ENCODE measurements at places on chromosomes 5 and 9.

DNA sequence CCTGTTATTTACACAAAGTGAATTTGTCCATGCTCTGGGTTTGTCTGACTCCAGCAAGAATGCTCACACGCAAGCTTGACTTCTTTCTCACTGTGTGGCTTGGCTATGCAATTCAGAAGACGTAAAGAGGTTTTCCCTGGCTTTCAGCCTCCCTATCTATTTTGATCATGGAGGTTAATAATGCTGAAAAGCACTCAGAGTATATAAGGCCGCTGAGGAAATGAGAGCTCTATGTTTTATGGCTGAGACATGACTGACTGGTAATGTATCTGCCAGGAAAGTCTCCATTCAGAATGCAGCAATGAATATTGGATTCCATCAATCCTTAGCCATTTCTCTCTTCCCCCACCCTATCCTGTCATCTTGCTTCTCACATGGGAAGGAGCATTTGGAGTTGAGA is 417.3 kb downstream of the DMAC1 start:
- no peak for DNase-seq

DNA sequence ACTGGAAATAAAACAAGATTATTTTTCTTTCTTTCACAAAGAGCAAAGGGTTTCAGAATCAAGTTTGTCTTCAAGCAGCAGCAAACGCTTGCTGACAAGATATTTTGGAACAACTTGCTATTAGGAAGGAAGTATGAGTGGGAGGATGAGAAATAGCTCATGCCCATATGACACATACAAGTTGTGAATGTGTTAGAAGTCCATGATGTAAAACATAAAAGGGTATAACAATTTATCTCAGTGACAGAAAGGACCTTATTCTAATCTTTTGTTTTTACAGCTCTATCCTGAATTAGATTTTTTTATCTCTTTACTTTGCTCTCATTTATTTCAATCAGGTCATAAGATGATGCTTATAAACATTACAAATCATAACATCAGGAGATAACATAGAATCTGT is 516.6 kb upstream of the MEF2C start:
- no peak for DNase-seq

DNA sequence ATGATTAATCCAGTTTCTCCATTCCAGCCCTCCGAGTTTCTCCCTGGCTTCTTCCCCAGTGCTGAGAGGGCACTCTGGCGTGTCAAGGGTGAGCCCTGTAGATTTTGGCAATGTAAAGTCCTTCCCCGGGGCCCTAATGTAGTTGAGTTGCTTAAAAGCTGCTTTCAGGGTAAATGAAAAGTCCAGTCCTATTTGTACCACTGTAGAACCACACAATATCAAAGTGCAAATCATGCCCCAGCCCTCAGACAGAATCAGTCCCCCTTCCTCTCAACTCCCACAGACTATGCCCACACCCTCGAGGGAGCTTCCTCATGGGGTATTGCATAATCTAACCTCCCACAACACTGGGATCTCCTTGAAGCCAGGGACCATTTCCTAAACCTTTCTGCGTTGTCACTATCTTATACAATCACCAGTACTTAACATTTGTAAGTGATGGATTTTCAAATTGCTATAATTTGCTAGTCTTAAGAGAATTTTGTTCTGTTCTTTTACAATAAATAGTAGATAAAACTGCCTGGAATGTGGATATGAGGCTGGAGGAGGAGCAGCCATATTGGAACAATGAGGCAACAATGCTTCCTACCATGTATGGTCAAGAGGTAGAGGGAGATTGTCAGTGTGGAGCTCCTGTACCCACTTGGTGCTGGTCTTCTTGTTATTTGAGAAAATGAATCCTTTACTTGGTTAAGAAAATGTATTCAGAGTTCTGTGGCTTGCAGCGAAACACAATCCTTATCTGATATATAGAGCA is 34.4 kb downstream of the ZNF366 start:
- DNase-seq: no peak

GRCh38 chr5:139383275-139383992 is at the start of gene SLC23A1:
SLC23A1 (minus strand) TSS chr5:139383297; CDS start chr5:139383253, 44 bp downstream.
- DNase-seq: no peak

GRCh38 chr5:171989946-171990712 is 16.3 kb downstream of the FBXW11 start:
- no peak for DNase-seq

GRCh38 chr5:108420158-108420557 is 38.3 kb upstream of the FBXL17 start:
- DNase-seq: no peak

GRCh38 chr5:95619096-95619495 is 791 bp upstream of the GPR150 start:
- DNase-seq: no peak

DNA sequence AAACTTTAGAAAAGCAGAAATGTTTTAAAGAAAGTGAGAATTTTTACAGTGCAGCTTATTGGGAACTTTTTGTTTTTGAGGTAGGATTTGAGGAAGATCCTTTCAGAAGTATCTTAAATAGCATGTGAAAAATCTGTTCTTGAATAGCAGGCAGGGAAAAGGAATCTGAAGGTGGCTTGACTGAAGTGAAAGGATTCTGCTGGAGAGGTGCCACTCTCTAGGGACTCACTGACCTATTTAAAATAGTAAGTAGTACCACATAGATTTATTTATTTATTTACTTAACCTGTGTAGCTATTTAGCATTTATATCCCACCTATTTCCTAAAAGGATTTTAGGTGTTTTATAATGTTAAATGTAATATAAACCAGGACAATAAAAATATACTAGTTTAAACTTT is 69.1 kb downstream of the NIPBL start:
- no peak for DNase-seq
